ENCODE measurements at places on chromosomes 11 and 22. TPM values are rescaled to one million over a fixed set of nuclear protein-coding genes. Genes with fewer than 3 reads are reported as not detected.

GRCh38 chr11:23781803-23782560, 714.9 kb upstream of the LUZP2 start:
- DNase-seq: no peak

DNA sequence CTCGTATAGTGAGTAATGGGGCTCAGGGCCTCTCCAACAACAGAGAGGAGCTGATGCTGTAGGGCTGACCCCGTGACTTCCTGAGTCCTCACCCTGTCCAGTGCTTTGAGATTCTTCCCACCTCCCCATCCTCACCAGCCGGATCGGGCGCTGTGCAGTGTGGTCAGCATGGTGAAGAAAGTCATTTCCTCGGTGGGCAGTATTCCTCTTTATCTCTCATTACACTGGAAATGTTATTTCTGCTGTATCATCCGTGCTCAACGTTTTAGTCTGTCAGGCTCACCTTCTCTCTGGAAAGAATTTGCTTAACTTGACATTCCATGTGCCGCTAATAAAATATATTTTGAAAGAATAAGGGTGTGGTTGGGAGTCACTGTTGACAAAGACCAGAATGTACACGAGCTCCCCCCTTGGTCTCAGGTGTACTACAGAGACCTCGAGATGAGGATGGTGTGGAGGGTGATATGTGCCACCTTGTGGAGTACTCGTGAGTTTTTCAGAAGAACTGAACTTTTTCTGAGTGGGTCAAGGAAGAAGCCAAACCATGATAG, 25.7 kb upstream of the SCGB1A1 start:
- no peak for DNase-seq

YWHAH gene
- total RNA-seq: 143 TPM

GRCh38 chr22:45600790-45601730, 70.6 kb upstream of the ATXN10 start:
- no peak for DNase-seq

DNA sequence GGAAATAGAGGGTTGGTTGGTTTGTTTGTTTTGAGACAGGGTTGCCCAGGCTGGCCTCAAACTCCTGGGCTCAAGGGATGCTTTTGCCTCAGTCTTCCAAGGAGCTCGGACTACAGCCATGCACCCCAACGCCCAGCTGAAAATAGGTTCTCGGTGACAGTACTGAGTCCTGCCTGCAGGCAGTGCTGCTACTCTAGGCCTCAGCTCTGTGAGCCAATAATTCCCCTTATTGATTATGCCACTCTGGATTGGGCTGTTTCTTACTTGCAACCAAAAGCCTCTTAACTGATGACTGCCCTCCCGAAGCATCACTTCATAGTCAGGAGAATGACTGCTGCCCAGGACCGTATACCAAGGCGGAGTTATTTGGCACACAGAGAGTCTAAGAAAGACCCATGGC, 1.2 kb upstream of the C11orf16 start:
- no peak for DNase-seq

MRPL40 gene
- total RNA-seq: 8.2 TPM

GRCh38 chr11:12284316-12285050, 92.9 kb upstream of the PARVA start:
- DNase-seq: no peak

- DNase-seq: no peak
These were observed 29.9 kb upstream of the TXNRD2 start for GRCh38 chr22:19971276-19972124.

CHRNA10 gene
- 0.57 TPM for total RNA-seq

OR51B2 gene
- total RNA-seq: not detected

DNA sequence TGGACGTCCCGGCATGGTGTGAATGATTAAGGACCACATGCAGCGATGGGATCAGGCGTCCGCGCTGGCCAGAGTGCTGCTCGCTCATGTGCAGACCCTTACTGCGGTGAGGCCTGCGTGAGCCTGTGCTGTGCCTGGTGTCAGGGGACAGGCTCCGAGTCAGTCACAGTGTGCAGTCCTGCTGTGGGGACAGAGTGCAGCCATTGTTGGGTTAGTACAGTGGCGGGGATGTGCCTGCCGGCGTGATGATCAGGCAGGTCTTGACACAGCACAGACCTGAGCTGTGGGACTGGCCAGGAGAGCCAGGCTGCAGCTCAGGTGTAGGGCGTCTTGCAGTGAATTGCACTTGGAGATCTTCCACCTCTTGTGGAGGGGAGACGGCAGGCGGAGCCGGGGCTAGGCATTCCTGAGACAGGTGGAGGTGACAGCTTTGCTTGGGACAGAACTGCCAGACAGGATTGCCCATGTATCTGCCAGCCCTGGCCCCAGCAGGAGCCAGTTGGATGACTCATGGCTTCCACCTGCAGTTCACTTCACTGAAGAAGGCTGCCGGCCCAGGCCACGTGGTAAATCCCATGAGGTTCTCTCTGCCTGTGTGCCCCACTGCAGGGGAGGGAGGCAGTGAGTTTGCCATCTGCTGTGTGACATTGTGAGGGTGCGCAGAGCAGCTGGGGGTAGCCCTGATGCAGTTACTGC, 17.3 kb downstream of the TRMU start:
- no peak for DNase-seq

SLC37A2 gene
- 1.8 TPM for total RNA-seq

MYBPC3 gene
- total RNA-seq: not detected

SPON1 gene
- 0.19 TPM for total RNA-seq

DNA sequence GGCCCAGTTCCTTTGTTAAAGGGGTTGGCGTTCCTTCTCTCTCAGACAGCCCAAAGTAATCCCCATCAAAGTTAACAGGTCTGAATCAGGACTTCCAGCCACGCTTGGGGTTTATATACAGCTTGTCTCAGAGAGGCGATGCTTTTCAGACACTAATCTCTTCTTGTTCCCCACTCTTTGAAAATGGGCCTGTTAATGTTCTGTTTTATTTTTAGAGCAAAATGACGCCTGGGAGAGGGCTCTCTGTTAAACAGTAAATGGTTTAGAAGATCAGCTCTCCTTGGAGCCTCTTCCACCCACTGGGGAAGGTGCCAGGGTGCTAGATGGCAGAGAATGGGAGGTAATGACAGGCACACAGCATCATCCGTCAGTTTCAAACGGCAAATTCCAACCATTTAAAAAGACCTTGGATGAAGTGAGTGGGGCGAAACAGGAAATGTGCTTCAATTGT, 235.9 kb upstream of the NARS2 start:
- DNase-seq: no peak

- DNase-seq: no peak
These were observed 8.3 kb upstream of the ATF4 start for GRCh38 chr22:39512026-39512425.

C11orf87 gene
- total RNA-seq: not detected

DNA sequence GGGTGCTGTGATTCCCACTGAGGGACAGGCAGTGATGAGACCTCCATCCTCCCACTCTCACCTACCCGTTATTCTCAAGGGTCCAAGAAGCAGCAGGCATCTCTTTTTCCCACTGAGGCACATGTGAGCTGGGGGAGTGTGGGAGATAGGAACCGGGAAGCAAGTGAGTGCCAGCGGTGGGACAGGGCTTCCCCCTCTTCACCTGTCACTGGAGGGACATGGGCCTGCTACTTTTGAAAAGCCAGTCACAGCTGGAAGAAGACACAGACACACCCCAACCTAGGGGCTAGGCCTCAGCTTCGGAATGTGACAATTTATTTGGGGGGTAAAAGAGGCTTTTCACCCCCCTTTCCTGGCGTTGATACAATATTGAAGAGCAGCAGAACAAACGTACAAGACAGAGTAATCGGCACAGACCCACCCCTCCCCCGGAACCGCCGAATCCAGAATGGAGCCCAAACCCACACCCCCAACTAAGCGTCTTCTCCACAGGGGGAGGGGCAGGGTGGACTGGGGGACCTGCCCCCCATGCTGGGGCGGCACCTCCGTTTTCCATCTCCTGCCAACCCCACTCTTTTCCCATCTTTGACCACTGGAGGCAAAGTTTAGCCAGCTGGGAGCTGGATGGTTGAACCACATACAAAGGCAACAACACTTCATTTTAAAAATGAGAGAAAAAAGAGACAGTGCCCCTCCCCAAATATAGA, 10.7 kb downstream of the CBX6 start:
- DNase-seq: no peak

DNA sequence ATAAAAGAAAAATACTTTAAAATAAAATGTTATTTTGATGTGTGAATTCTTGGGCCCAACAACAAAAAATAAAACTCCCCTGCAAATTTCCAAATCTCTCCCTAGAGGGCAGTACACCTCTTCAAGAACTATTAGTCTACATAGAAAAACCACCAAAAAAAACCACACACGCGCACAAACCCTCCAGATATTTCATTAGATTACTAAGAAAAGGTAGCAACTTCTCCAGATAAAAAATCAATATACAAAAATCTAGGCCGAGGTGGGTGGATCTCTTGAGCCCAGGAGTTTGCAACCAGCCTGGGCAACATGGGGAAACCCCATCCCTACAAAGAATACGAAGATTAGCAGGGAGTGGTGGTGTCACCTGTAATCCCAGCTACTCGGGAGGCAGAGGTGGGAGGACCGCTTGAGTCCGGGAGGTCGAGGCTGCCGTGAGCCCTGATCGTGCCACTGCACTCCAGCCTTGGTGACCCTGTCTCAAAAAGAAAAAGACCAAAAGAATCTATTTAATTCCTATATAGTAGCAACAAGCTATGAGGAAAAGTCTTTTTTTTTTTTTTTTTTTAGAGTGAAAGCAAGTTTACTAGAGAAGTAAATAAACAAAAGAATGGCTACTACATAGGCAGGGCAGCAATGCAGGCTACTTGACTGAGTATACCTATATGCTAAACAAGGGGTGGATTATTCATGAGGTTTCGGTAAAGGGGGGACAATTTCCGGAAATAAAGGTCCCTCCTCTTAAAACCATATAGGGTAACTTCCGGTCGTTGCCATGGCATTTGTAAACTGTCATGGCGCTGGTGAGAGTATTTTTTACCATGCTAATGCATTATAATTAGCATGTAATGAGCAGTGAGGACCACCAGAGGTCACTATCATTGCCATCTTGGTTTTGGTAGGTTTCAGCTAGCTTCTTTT, 13.1 kb downstream of the B3GNT6 start:
- DNase-seq: no peak

CCDC34 gene
- total RNA-seq: 20.8 TPM

GRCh38 chr11:46719048-46719542, at the start of gene F2:
Gene F2 (plus strand): TSS chr11:46719213. CDS start chr11:46719236, 23 bp downstream.
- DNase-seq: no peak

DNA sequence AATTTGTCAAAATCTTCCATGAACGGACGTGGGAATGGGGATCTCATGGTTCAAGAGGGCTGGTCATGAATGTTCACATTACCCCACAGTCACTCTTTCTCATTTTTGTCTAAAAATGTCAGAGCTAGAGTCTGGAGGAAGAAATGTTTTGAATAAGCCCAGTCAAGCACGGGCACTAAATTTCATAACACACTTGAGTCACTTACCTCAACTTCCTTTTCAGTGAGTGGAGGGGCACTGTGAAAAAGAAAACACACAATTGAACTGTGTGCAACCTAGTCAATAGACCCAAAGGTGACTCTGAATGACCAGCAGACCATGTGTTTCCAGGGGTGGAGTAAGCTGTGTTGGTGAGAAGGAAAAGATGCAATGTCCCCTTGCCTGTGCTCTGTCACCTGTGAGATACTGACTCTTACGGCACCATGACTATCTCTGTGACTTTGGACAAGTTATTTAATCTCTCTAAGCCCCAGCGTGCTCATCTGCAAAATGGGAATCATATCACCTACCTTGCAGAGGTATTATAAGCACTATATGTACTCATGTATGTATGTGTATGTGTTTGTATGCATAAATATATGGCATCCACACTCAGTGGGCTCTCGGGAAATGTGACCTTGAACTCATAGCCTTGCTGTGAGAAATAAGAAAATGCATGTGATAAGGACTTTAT, 38.2 kb upstream of the LYVE1 start:
- DNase-seq: no peak

MMP13 gene
- not detected for total RNA-seq

- DNase-seq: no peak
These were observed 45.7 kb downstream of the PACS1 start for GRCh38 chr11:66115638-66116301.

DNA sequence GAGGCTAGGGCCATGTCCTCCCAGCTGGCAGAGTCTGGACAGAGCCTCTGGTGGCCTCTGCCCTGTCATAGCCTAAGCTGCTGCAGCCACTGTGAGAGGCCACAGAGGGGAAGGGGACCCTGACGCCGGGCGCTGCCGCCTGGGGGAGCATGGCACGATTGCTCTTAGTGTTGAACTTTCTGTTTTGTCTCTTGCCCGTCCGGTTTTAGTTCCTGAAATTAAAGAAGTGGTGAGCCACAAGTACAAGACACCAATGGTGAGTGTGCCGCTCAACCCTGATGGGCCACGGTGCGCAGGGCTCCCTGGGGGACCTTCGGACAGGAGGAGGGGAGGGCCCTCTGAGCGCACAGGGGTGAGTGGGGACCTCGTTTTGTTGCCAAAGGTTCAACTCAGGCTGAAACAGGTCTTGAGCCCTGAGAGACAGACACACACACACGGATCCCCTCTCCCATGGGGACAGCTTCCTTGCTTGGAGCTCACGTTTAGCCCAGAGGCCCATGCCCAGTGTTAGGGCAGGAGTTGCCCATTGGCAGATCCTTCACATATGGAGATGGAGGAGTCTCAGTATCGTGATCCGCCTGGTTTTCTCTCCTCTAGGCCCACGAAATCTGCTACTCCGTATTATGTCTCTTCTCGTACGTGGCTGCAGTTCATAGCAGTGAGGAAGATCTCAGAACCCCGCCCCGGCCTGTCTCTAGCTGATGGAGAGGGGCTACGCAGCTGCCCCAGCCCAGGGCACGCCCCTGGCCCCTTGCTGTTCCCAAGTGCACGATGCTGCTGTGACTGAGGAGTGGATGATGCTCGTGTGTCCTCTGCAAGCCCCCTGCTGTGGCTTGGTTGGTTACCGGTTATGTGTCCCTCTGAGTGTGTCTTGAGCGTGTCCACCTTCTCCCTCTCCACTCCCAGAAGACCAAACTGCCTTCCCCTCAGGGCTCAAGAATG, 23.8 kb downstream of the MYBPC3 start:
- DNase-seq: no peak

- no peak for DNase-seq
These were observed 11.2 kb upstream of the PPP2R1B start for GRCh38 chr11:111777094-111778046.

GRCh38 chr22:19674129-19674928, 40.0 kb upstream of the SEPTIN5 start:
- DNase-seq: no peak

DNA sequence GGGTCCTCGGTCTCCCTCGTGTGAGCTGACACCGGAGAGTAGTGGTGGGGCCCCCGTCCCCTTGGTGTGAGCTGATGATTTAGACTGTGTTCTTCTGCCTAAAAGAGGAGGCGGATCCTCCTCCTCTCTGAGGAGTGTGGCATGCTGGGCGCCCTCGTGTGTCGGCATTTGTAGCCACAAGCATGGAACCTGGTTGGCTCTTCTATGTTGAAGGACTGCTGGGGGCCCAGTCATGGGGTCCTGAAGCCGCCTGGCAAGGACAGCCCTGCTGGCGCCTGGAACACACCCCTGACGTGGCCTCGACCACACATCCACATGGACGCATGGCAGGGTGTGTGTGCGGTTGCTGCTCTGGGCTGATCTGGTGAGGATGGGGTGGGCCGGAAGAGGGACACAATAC, 50.2 kb downstream of the AP2A2 start:
- DNase-seq: no peak
